ENCODE measurements at places on chromosomes 5 and 9. TPM values are rescaled to one million over a fixed set of nuclear protein-coding genes. Genes with fewer than 3 reads are reported as not detected.

DNA sequence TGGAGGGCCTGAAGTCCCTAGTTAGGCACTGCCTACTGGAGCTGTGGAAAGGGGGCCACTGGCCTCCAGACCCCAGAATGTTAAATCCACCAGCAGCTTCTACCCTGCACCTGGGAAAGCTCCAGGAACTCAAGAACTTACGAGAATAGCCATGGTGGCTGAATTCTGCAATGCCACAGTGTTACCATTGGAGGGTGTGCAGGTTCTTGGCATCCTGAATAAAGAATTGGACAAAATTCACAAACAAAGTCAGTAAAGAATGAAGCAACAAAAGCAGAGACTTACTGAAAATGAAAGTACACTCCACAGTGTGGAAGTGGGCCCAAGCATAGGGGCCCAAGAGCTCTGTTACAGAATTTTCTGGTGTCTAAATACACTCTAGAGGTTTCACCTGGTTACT lies 107.0 kb downstream of the PRDM9 start:
- no peak for ATAC-seq

Gene IGIP
- total RNA-seq, result 2.4 TPM

DNA sequence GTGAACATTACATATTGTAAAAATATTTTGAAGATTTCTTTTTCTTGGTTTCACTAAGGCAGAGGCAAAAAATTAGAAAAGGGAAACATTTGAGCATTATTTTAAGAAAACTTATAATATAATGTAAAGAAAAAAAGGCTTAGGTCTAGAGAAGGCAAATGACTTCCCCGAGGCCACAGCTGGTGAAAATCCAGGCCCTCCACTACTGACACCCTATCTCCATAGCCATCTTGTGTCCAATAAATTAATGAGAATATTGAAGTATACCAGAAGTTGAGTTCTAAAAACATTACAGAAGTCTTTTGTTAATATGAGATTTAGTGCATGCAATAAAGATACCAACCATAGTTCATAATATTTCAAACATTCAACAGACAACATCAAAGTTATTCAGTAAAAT lies 459.9 kb upstream of the RORB start:
- no peak for ATAC-seq

Gene HMGCR
- total RNA-seq, result 47.3 TPM

- ATAC-seq, result no peak
Measured at GRCh38 chr5:141832131-141832530, 46.1 kb downstream of the PCDH1 start.

GRCh38 chr5:125148076-125148475 lies 401.6 kb upstream of the ZNF608 start:
- ATAC-seq, result no peak

GRCh38 chr5:170348137-170348633 lies 41.0 kb downstream of the KCNMB1 start:
- ATAC-seq, result no peak

DNA sequence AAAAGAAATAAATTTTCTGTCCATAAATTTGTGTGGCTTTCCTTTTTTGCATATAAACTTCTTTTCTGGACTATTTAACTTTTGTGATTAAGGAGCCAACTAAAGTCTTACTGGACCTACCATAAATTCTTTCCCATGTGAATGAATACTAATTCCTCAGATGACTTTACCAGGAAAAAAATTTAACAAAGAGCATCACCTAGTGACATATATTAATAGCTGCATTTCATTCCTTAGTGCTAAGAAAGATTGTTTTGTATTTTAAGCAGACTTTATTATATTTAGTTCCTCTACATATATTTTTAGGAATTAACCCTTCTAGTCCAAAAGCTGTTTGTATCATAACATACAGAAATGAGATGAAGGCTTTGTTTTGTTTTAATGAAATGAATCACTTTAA lies 64.4 kb downstream of the C9orf85 start:
- no peak for ATAC-seq

- no peak for ATAC-seq
Measured at GRCh38 chr5:167877924-167878323, 413.5 kb upstream of the WWC1 start.

DNA sequence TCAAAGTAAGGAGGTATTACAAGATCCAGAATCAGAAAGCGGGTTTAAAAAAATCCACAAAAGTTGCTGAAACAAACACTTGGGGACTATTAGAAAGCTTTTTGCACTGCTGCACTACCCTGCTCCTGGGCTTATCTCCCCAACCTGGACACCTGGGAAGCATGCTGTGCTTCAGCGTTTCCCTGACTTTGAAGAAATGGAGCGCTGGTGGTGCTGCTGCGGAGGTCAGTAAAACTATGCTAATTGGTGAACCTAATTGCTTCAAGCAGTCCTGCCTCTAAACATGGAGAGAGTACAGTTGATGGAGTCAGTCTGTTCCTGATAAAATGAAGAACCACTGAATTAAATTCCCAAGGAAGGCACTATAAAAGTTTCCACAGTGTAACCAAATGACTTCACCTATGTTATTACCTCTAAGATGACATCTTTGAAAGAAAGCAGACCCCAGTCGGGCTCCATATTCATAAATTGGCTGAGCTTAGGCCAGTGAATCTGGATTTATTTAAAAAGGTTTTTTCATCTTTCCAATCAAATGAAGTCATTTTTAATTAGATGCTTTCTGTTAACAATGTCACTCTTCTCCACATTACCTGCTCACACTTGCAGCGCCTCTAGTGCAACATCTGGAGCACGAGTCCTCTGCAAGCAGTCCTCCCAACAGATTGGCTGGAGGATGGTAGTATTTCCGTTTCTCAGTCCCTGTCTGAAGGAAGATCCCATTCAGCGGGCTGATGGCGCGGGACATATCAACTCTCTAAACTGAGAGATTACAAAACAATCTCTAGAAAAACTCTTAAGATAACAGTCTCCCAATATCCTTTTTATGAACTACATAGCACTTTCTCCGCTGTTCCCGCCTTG lies 11.5 kb downstream of the NR2F1-AS1 start:
- ATAC-seq, result no peak
